ENCODE measurements at places on chromosomes 6 and 20.

DNA sequence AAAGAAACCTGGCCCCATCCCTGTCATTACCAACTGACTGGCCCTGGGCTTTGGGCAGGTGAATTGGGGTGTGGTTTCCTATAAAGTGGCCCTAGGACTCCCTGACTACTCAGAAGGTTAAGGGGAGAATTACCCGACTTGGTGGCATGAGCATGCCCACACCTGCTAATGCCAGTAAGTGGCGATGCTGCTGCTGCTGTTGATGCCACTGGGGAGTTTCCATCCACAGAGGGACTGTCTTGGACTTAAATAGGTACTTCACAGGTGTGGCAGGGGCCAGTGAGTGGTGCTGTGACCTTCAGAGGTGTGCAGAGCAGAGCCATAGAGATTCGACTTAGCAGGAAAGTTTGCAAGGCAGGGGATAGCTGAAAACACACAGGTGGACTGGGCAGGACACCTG lies 32.6 kb upstream of the MDFI start:
- DNase-seq: no peak
- no peaks in the 10 kb centered on the region for H3K36me3 ChIP-seq
- no peaks in the 10 kb centered on the region for H3K27me3 ChIP-seq

DNA sequence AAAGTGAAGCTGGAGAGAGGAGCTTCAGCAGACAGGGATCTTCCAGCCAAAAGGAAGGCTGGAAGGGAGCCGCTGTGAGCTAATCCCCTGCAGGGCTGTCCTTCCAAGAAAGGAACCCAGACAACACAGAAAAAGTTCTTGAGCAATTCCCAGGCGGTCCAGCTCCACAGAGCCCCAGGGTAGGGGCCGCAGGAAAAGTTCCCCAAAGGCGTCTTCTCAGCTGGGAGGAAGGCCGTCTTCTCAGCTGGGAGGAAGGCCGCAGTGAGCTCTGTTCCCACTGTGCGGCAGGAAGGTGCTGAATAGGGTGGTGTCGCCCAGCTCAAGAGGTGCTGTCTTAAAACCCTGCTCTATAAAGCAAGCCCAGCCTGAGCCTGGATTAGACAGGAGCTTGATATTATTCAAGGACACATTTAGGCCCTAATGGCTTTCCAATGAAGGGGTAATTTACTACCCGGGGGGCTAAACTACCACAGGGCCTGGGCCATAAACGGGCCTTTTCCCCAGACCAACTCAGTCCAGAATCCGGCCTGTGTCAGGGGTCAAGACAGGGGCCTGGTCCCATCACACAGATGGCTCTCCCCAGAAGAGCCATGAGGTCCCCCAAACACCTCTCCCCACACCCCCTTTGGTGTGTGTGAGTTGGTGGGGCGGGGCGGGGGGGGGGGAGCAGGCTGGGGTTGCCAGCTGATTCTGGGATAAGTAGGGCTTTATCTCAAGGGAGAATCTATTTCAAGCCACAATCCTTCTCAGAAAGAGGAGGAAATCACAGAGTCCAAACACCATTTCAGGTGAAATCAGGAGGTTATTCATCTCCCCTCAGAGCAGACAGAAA lies 103.6 kb downstream of the NOL4L start:
- H3K4me3 ChIP-seq: peak overlapping the region; percentile 68
- H3K27me3 ChIP-seq: no peaks in the 10 kb centered on the region
- H3K27ac ChIP-seq: peak overlapping the region; percentile 78
- peaks cover 3% of the 10 kb centered on the region for H3K4me1 ChIP-seq
- DNase-seq: no peak

GRCh38 chr6:144777249-144777648 lies 492.1 kb downstream of the UTRN start:
- DNase-seq: no peak
- no peak overlapping the region for H3K27ac ChIP-seq
- H3K4me1 ChIP-seq: no peaks in the 10 kb centered on the region
- no peaks in the 10 kb centered on the region for H3K36me3 ChIP-seq

GRCh38 chr6:28353981-28354676 lies 4.4 kb downstream of the ZKSCAN3 start:
- DNase-seq: peak; percentile 81
- H3K36me3 ChIP-seq: no peaks in the 10 kb centered on the region
- peak overlapping the region; percentile 15 for H3K4me3 ChIP-seq
- peak overlapping the region; percentile 94 for H3K27ac ChIP-seq
- H3K4me1 ChIP-seq: no peaks in the 10 kb centered on the region

DNA sequence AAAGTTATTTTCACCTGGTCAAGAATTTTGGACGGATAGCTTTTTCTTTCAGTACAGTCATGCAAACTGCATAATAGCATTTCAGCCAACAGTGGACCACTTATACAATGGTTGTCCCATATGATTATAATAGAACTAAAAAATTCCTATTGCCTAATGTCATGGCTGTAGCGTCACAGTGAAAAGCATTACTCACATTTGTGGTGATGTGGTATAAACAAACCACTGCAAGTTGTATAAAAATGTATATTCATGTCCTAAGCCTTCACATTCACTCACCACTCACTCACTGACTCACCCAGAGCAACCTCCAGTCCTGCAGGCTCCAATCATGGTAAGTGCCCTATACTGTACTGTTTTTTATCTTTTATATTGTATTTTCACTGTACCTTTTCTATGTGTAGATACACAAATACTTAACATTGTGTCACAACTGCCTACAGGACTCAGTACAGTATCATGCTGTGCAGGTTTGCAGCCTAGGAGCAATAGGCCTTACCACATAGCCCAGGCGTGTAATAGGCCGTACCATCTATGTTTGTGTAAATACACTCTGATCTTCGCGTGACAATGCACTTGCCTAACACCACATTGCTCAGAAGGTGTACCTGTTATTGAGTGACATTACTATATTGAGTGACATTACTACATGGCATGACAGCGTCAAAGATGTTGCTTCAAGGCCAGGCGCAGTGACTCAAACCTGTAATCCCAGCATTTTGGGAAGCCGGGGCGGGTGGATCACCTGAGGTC lies 17.9 kb downstream of the ABHD12 start:
- H3K36me3 ChIP-seq: no peaks in the 10 kb centered on the region
- no peak for DNase-seq
- H3K27me3 ChIP-seq: no peaks in the 10 kb centered on the region
- no peak overlapping the region for H3K27ac ChIP-seq

DNA sequence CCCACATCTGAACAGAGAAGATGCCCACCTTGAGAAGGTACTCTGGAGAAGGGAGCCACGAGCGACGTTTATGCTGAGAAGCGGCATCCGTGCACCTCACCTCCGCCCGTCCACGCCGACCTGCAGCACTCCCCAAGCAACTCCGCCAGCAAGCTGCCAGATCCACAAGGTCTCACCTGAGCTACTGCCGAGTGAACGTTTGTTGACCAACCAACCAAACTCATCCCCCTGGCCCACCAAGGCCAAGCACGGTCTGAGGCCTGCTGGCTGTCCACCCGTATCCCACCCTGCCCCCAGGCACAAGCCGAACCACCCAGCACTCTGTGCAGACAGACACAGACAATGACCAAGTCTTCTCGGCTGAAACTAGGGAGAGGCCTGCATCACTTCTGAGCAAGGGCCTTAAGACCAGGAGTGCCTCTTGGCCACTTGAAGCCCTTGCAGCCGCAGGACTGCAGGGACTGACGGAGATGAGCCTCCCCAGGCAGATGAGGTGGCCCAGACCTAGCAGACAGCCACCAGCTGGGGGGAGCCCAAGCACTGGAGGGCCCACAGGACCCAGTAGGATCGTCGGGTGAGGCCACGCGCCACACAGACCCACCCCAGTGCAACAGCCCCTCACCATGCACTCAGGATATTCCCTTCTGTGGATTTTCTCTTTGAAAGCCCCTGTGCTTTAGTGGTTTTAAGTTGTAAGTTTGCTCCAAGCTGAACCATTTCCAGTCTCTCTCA lies 12.1 kb downstream of the TAF4 start:
- H3K36me3 ChIP-seq: no peaks in the 10 kb centered on the region
- no peaks in the 10 kb centered on the region for H3K4me1 ChIP-seq
- DNase-seq: no peak
- no peak overlapping the region for H3K4me3 ChIP-seq
- H3K27me3 ChIP-seq: no peaks in the 10 kb centered on the region

- no peaks in the 10 kb centered on the region for H3K27me3 ChIP-seq
- DNase-seq: no peak
- no peaks in the 10 kb centered on the region for H3K4me1 ChIP-seq
- H3K36me3 ChIP-seq: no peaks in the 10 kb centered on the region
- no peak overlapping the region for H3K4me3 ChIP-seq
Measured at GRCh38 chr6:144087789-144088426, 7.5 kb downstream of the SF3B5 start.

Data from uterus (tissue), 4 donors.